ENCODE measurements at places on chromosomes 12 and 14.

DNA sequence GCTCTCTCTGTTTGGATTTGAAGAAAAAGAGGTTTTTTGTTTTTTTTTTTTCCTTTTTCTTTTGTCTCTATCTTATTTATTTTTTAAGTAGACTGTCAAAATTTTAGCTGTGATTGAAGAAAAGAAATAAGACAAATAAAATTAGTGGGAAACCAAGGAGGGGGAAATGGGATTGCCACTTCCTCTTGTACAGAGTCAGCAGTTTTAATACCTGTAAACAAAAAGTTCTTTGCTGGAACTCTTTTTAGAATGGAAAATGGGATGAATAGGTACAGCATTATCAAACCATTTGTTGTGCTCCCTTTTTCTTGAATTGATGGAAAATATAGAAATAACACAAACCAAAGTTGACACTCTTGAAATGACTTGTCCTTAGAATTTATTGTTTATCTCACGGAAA lies 680.7 kb downstream of the DIO2 start:
- no peak for DNase-seq

- DNase-seq, result no peak
Measured at GRCh38 chr12:128114485-128114884, 152.5 kb upstream of the TMEM132C start.

GRCh38 chr12:94095618-94096017 lies 52.8 kb upstream of the PLXNC1 start:
- DNase-seq, result no peak

DNA sequence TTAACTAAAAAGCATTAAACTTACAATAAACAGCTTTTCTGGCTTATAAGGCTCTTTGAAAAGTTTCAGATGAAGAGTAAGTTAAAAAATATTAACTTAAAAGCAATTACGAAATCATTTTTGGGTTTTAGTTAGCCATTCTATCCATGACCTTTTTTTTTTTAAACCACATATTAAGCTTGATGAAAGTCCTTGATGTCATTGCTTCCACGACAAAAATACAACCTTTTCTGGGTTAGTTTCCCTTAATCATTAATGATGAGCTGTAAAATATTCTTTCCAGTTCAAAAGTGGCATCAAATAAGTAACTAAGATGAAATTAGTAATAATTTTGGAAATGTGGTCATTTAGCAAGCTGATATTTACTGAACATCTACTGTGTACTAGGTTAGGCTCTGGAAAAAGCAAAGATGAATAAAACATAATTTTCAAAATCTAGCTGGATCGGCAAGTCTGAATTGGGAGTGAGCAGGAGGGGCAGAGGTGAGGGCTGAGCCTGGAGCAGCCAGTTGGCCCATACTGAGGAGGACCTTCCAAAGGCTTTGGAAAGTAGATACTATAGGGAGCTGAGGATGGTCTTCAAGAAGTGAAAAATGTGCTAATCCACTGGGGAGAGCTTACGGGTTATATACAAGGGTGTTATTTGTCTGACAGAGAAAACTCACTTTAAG lies 345.2 kb downstream of the ZFP36L1 start:
- no peak for DNase-seq

GRCh38 chr12:103955811-103956508 lies 9.7 kb upstream of the TDG start:
- DNase-seq, result no peak

All from inflammatory macrophage treated with lipopolysaccharide for 1 hour (primary cell).